Activated CD4-positive, alpha-beta T cell treated with anti-CD3 and anti-CD28 coated beads, Interleukin-2, amount 50 U/mL, for 48 hours (primary cell): ENCODE measurements at places on chromosomes 2 and 18.

DNA sequence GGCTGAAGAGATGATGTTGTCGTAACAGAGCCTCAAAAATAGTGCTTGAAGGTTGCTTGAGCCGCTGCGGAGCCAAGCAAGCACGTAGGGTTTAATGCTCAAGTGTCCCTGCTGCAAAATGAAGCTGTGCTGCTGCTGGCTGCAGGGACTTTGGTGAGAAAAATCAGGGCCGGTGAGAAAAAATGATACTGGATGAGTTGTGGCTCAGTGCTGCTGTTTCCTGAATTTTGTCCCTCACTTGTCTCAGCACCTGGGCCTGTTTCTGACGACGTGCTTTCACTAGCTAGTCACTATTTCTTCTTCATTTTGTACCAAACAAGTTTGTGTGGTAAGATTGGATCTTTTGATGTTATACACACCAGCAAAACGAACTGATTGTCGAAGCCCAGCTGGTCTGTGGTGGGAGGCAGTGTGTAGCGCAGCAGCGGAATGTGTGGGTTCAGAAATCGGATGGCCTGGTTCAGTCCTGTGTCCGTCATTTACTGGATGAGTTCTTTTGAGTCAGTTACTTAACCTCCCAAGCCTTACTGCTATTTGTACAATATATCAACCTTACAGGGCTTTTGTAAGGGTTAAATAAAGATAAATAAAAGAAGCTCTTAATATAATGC lies 172.8 kb upstream of the FOSL2 start:
- DNase-seq, result no peak

DNA sequence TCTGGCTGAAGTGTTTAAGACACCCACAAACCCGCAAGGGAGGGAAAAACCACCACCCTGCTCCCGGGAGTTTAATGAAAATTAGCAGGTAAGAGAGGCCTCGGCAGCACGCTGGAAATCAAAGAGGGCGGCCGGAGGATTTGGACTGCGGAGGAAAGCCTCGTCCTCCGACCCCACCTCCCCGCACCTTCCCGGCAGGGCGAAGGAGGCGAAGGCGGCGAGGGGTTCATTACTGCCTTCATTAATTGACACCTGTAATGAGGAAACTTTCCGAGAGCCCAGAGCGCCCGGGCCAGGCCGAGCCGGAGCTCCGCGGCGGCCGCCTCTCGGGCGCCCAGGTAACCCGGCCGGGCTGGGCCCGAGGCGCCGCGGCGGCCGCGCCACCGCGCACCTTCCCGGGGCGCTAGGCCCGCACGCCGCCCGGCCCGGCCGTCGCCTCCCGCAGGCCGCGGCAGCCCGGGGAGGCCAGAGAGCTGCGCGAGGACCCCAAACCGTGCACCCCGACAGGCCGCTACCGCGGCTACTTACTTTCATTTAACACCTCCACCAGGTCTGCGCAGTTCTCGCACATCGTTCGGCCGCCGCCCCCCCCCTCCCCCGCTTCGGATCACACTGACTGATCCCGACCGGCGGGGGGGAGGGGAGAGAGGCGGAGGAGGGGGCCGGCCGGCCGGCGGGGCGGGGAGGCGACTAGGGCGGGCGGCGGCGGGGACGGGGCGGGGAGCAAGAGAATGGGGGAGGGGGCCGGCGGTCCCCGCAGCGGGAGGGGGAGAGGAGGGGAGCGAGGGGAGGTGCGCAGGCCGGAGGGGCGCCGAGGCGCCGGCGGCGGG lies 550 bp downstream of the USP34 start:
- peak; percentile 88 for DNase-seq

DNA sequence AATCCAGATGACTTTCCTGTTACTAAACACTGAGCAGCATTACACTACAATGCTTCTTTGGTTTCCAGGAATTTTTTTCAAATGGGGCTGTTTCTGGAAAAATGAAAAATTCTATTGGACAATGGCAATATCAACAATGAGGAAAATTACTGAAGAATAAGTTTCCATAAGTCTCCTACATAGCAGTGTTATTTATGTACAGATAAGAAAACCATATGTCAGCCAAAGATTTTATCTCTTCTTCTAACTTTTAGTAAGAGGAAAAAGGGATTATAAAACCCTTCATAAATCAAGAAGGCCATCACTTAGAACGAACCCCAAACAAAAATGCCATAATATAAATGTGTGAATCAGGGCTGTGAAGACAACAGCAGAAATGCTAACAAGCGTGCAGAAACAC lies 31.6 kb upstream of the NOSTRIN start:
- no peak for DNase-seq

- DNase-seq, result no peak
Measured at GRCh38 chr2:38098421-38099098, 22.6 kb upstream of the CYP1B1 start.

GRCh38 chr18:31791817-31792579 lies 31.3 kb upstream of the SLC25A52 start:
- DNase-seq, result no peak

- no peak for DNase-seq
Measured at GRCh38 chr2:47195148-47195547, 40.0 kb upstream of the STPG4 start.

GRCh38 chr18:6610466-6610865 lies 119.0 kb upstream of the ARHGAP28 start:
- no peak for DNase-seq

DNA sequence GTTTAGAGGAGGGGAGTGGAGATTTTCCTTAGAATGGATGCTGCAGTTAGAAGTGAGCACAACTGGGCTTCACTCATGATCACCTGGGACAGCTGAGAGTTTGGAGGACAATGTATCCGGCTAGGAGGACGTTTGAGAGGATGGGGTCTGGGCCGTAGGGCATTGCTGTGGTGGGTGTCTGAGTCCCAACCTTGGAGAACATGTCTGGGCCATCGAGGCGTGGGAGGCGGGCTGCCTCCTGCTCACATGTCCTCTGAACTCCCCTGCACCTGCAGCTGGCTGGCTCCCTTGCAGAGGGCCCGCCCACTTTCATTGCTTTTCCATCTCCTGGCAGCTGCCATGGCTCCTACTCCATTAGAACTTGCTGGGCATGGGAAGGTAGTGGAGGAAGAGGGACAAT lies 203.0 kb upstream of the PXDN start:
- no peak for DNase-seq
